NCI-H2081 treated with DMSO at 0.1 percent for 48 hours (cell line): ENCODE measurements at places on chromosomes 1 and 21.
A peak's percentile ranks its signal among the peaks of the same experiment; 100 is the strongest.

DNA sequence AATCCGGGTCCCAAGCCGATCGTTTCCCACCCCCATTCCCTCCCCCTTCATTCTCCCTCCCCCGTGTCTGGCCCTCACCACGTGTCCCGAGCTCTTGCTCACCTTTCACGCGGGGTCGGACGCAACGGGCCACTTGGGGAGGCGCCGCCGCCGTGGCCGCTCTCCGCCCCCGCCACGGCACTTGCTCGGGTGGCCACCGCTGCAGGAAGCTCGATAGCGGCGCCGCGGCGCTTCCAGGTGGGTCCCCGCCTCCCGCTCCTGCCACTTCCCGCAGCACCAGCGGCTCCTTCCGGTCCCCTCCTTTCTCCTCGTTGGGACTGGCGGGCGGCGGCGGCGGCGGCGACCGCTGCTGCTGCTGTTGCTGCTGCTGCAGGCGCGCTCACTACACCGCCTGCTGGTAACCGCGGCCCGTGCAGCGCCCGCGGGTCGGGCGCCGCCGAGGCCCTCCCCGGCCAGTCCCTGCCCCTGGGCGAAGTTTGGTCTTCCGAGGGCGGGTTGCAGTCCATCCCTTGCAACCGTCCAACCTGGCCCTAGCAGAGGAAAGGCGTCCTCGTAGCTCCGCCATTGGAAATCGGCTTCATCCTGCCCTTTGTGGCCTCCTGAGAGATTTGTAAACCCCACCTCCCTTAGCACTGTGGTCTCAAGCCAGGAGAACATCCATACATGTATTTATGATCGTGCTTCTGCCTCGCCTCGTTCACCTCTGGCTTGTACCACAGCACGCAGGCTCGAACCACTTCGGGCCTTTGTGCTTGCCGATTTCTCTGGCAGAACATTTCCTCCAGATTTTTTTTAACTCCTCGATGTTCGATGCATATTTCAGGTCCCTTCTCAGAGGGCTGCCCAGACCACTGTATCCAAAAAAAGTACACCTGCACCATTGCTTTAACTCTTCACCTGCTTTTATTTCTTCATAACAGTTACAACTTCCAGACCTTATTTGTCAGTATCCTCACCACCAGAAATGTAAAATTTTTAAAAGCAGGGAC is 996 bp upstream of the ZZZ3 start:
- DNase-seq = peak; percentile 17

GRCh38 chr1:174174461-174175329 is 15.4 kb downstream of the RABGAP1L start:
- DNase-seq = no peak

DNA sequence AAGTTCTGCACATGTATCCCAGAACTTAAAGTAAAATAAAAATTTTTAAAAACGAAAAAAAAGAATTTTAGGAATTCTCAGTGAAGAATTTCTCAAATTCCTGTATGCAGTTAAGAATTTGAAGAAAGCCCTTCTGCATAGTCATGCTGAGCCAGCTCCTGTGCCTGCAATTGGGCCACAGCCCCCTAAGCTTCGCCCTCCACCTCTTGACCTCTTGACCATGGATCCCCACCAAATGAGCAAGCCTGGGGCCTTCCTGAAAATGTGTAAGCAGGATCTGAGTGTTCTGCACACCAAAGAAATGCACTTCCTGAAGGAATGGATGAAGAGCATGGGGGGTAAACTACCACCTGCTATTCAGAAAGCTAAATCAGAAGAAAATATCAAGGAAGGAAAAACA is 52.0 kb downstream of the NBPF6 start:
- DNase-seq = no peak

GRCh38 chr1:202625416-202626360 is 84.6 kb downstream of the SYT2 start:
- no peak for DNase-seq

DNA sequence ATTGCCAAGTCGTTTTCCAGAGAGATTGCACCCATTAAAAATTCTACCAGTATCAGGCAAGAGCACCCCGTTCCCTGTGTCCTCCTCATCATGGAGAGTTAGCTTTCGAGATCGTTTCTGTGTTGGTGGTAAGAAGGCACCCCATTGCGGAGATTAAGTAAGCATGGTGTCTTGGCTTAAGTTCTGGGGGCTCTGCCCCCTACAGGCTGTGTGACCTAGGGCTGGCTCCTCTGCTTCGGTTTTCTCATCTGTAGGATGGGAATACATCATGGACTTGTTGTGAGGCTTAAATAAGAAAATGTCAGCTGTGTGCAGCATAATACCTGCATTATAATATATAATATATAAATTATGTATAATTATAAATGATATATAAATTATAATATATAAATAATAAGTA is 36.8 kb upstream of the TENT5C start:
- DNase-seq = no peak

GRCh38 chr1:172401892-172402291 is 18.6 kb upstream of the C1orf105 start:
- DNase-seq = no peak

GRCh38 chr1:83959824-83960498 is 39.0 kb downstream of the TTLL7 start:
- DNase-seq = no peak

DNA sequence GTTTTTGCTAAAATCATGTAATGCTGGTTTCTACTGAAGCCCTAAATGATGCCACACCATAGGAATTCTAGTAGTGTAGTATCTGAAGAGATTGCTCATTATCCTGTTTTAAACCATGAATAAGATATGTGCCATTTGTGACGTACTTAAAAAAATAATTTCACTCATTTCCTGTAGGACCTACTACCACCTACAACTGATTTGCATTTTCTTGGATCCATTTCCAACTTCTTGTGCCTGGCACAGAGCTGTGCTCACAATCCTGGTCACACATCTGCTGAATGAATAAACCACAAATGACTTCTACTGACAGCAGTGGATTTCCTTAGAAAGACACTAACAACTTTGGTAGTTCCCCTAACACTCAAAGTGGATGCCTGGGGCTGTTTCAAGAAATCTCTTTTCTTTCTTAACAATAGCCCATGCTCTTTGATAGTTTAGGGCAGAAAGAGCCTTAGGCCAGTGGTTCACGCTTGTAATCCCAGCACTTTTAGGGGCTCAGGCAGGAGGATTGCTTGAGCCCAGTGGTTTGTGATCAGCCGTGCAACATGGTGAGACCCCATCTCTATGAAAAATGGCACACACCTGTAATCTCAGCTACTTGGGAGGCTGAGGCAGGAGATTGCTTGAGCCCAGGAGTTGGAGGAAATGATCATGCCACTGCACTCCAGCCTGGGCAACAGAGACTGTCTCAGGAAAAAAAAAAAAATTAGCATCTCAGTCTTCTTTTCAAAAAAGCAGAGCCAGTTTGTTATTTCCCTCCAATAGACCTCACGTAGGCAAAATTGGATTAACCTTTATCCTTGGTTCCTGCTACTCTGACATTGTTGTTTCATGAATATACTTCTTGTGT is 13.0 kb upstream of the BATF3 start:
- no peak for DNase-seq

DNA sequence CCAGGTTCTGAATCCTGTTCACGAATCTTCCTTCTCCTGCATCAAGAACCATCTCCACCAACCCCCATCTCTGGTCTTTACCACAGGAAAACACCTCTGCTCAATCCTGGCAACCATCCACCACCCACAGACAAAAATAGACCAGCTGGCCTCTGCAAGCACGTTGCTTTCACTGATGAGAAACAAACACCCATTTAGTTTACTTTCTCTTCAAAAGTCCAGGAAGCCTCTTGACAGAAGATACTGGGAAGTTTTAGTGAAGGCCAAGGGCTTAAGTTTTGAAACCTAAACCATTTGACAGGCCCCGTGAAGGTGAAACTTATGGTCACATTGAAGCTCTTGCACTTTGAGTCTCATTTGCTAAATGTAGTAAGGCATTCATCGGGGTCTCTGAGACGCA is 122.6 kb upstream of the PPP2R5A start:
- no peak for DNase-seq

DNA sequence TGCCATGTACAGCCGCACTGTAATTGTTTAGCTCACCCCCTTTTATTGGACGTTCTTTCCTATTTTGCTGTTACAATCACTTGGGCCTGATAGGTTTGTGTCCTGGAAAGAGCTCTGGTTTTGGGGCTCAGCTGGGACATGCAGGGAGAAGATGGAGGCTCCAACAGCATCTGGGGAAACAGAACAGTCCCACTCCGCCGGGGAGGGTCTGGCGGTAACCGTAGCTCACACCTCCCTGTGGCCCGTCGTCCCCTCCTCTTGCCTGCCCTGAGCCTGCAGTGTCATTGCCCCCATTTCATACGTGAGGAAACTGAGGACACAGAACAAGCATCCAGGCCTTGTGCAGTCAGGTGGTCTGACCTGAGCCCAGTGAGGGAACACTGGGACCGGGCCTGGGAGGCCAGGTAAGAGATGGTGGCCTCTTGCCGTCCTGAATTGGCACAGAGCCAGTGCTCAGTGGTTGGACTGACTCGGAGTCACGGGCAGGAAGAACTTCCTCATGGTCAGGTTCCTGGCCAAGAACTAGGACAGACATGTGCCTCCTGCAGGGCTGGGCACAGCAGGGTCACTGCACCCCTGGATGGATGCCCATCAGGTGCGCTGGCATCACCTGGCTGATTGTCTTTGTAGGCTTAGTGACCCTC is 41.8 kb downstream of the S100B start:
- no peak for DNase-seq

DNA sequence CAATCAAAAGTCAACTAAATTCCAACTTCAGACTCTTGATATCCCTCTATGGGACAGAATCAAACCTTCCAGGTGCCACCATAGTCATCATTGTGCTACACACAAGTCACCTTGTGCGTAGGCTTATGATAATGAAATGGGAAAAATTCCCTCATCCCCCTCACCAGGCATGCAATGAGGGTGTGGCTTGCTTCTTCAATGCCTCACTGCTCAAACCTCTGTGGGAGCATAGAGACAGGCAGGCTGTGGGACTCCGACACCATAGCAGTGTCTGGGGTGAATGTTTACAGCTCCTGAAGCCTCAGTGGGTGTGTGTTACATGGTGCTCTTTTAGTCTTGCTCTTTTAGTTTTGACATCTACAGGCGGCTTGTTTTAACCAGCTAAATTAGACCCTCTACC is 42.4 kb downstream of the ZNF697 start:
- DNase-seq = no peak

GRCh38 chr1:63645317-63645716 is 52.1 kb downstream of the PGM1 start:
- no peak for DNase-seq

DNA sequence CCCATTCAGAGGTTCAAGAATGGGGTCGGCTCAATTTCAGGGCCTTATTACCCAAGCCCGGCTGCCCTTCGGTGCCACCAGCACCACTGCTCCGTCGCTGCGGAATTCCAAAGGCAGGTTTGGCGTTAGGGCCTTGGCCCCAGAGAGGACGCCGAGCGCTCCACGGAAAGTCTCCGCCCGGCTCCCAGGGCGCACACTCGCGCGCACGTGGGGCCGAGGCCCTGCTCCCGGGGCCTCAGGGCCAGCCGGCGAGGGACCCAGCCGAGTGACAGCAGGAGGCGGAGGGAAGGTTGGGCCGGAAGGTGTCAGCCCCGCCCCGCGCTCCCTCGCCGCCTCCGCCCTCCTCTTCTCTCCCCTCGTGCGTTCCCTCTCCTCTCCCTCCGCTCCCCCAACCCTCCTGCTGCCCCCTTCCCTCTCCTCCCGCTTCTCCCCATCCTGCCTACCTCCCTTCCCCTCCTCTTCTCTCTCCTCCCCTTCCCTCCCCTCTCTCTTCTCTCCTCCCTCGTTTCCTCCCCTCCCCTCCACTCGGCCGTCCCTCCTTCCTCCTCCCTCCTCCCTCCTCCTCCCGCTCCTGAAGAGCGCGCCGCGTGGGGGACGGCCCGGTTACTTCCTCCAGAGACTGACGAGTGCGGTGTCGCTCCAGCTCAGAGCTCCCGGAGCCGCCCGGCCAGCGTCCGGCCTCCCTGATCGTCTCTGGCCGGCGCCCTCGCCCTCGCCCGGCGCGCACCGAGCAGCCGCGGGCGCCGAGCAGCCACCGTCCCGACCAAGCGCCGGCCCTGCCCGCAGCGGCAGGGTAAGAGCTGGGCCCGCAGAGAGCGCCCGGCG is at the start of gene ETS2:
ETS2 (plus strand) TSS at position 602 of the 825 bp plus-strand sequence. CDS start 4,106 bp downstream, outside the sequence.
- peak; percentile 60 for DNase-seq

DNA sequence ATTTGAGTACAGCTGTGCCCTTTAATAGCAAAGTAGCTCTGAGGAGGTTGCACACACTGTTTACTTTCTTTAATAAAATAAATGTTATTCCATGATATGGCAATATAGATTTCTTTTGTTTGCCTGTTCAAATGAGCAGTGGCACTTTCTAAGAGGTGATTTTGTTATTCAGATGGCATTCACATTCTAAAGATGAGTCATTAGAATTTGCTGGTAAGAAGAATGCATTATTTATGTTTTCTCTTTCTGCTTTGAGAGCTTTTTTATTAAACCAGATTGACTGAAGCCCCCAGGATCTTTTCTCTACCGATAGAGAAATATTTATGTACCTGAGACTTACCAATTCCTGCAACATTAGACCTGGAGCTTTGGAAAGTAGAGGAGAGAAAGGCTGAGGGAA is 11.2 kb upstream of the LEPR start:
- no peak for DNase-seq

GRCh38 chr1:155172732-155173477 is at the start of gene KRTCAP2:
Gene KRTCAP2, minus strand, starts transcription at chr1:155173304. Its CDS starts 80 bp downstream, at chr1:155173224.
- peak; percentile 96 for DNase-seq

DNA sequence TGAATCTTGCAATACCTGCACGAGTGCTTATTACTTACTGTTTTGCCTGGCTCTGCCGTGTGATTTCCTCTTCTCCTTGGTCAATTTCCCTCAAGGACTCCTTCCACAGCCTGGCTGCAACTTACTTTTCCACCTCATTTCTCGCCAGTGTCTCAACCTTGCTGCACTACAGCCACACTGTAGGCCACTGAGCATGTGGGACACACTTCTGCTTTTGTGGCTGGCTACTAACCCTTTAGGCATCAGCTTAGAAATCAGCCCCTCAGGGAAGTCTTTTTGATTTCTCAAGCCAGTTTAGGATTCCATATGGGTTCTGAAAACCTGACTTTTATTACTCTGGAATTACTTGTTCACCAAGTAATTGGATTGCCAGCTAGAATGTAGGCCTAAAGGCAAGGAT is 5.2 kb upstream of the DMRTB1 start:
- DNase-seq = no peak

GRCh38 chr21:44337449-44337848 is 1.7 kb downstream of the CFAP410 start:
- no peak for DNase-seq

DNA sequence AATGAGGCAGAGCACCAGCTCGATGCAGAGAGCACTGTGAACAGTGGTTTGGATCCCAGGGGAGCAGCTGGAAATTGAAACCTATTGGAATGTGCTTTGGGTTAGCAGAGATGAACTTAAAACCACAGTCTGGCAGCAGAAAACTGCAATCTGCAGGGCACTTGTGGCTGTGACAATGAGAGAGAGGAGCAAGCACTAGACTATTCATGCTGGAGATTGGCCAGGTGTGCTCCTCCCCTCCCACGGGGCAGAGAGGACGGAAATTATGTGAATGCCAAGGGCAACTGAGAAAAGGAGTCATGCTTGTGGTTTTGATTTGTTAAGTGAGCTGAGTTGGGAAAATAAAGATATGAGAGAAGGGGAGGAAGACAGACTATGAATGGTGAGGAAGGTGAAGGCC is 38.1 kb downstream of the HSD3B2 start:
- DNase-seq = no peak

- DNase-seq = no peak
Measured at GRCh38 chr1:32044234-32044633, 28.5 kb upstream of the TMEM39B start.

- DNase-seq = no peak
Measured at GRCh38 chr1:92299477-92300150, 755 bp downstream of the RPAP2 start.

- DNase-seq = no peak
Measured at GRCh38 chr21:14097881-14098499, 112.8 kb downstream of the LIPI start.
